ENCODE measurements at places on chromosomes 11 and 22. TPM values are rescaled to one million over a fixed set of nuclear protein-coding genes. Genes with fewer than 3 reads are reported as not detected.

- no peaks in the 10 kb centered on the region for H3K4me1 ChIP-seq
- no peak overlapping the region for H3K27ac ChIP-seq
- H3K4me3 ChIP-seq, result no peak overlapping the region
- no peaks in the 10 kb centered on the region for H3K36me3 ChIP-seq
- H3K27me3 ChIP-seq, result peaks cover 4% of the 10 kb centered on the region
These were observed 23.1 kb upstream of the CD82 start for GRCh38 chr11:44542372-44542771.

DNA sequence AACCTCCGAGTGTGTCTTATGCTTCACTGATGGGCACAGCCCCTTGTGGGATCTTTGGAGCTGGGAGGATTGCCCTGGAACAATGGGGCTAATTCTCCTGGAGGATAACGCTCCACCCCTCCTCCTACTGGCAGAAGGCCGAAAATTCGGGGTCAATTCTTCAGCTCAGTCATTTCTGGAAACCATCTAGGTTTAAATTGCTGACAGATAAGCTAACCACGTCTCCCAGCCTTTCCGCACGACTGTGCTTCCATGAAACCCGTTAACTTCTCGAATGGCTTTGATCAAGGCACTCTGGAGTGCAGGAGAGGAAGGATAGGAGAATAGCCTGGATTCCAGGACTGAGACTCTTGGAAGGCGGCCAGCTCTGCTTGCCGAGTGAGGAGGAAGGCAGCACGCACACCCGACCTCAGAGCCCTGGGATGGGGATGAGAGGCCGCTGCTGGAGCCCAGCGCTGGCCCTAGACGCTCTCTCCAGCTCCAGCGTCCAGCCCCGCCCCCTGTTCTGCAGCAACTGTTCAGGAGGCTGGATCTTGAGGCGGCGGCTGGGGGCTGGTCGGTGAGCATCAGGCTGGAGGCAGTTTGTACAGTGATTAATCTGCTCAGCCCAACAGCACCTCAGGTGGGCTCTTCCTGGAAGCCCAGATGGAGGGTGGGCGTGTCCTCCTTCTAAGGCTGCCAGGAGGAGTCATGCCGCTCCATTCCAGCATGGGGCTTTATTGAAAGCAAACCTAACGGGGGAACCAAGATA lies 176.7 kb upstream of the NCAM1 start:
- no peak for DNase-seq
- no peaks in the 10 kb centered on the region for H3K36me3 ChIP-seq
- no peaks in the 10 kb centered on the region for H3K4me1 ChIP-seq
- H3K4me3 ChIP-seq, result no peak overlapping the region

- no peak overlapping the region for H3K27ac ChIP-seq
- H3K4me3 ChIP-seq, result no peak overlapping the region
- H3K4me1 ChIP-seq, result no peaks in the 10 kb centered on the region
These were observed 732 bp upstream of the SORL1 start for GRCh38 chr11:121451178-121451985.

GRCh38 chr11:77776455-77776854 lies 44.1 kb downstream of the RSF1 start:
- H3K27ac ChIP-seq, result no peak overlapping the region
- H3K4me3 ChIP-seq, result no peak overlapping the region
- peaks cover 6% of the 10 kb centered on the region for H3K4me1 ChIP-seq
- no peaks in the 10 kb centered on the region for H3K36me3 ChIP-seq
- peak; percentile 49 for DNase-seq

GRCh38 chr11:75241036-75241905 lies 697 bp downstream of the TPBGL start:
- H3K27ac ChIP-seq, result no peak overlapping the region
- peak overlapping the region; percentile 31 for H3K4me3 ChIP-seq
- H3K4me1 ChIP-seq, result peaks cover 7% of the 10 kb centered on the region
- DNase-seq, result peak; percentile 85
- H3K27me3 ChIP-seq, result peaks cover 50% of the 10 kb centered on the region
- H3K36me3 ChIP-seq, result no peaks in the 10 kb centered on the region

Gene MMP10
- total RNA-seq, result 15.0 TPM

GRCh38 chr11:85170184-85170583 lies 457.0 kb downstream of the DLG2 start:
- DNase-seq, result no peak
- H3K27me3 ChIP-seq, result no peaks in the 10 kb centered on the region
- no peak overlapping the region for H3K27ac ChIP-seq

DNA sequence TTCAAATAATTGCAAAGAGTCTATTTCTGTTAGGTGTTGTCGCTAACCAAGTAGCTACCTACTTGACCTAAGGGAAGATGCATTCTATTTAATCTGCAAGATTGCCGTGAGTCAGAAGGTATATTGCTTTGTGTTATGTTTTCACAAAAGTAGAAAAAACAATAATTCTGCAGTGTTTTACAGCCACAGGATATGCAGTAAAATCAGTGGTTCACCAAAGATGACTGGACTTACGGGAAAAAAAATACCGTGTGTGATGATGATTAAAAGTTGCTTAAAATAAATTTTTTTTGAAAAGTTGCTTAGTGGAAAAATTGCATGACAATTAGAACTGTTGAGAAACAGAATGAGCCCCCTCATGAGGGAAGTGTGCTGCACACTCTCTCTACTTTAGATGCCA lies 209.1 kb downstream of the DDX10 start:
- H3K4me3 ChIP-seq, result no peak overlapping the region
- H3K4me1 ChIP-seq, result peaks cover 61% of the 10 kb centered on the region
- H3K36me3 ChIP-seq, result no peaks in the 10 kb centered on the region

GRCh38 chr11:113163291-113164030 lies 150.9 kb upstream of the TTC12 start:
- H3K27ac ChIP-seq, result no peak overlapping the region
- H3K4me3 ChIP-seq, result no peak overlapping the region
- no peaks in the 10 kb centered on the region for H3K36me3 ChIP-seq
- no peak for DNase-seq
- H3K27me3 ChIP-seq, result no peaks in the 10 kb centered on the region

DNA sequence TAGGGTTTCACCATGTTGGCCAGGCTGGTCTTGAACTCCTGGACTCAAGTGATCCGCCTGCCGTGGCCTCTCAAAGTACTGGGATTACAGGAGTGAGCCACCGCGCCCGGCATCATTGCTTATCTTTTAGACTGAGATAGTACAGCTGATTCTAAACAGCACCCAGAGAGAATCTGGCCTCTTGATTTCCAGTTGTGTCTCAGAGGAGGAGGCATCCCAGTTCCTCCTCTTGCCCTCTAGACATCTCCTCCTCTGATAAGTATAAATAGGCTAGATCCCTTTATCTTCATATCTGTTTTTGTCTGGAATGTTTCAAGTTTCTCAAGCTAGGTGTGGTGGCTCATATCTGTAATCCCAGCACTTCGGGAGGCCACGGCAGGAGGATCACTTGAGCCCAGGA lies 7.0 kb downstream of the MARK2 start:
- H3K27ac ChIP-seq, result no peak overlapping the region
- no peaks in the 10 kb centered on the region for H3K27me3 ChIP-seq
- H3K4me1 ChIP-seq, result peaks cover 8% of the 10 kb centered on the region
- H3K4me3 ChIP-seq, result no peak overlapping the region
- DNase-seq, result no peak
- no peaks in the 10 kb centered on the region for H3K36me3 ChIP-seq

GRCh38 chr11:87331273-87331672 lies 293.5 kb downstream of the TMEM135 start:
- no peaks in the 10 kb centered on the region for H3K27me3 ChIP-seq
- no peaks in the 10 kb centered on the region for H3K4me1 ChIP-seq
- no peak overlapping the region for H3K27ac ChIP-seq
- DNase-seq, result no peak
- H3K4me3 ChIP-seq, result no peak overlapping the region
- no peaks in the 10 kb centered on the region for H3K36me3 ChIP-seq

DNA sequence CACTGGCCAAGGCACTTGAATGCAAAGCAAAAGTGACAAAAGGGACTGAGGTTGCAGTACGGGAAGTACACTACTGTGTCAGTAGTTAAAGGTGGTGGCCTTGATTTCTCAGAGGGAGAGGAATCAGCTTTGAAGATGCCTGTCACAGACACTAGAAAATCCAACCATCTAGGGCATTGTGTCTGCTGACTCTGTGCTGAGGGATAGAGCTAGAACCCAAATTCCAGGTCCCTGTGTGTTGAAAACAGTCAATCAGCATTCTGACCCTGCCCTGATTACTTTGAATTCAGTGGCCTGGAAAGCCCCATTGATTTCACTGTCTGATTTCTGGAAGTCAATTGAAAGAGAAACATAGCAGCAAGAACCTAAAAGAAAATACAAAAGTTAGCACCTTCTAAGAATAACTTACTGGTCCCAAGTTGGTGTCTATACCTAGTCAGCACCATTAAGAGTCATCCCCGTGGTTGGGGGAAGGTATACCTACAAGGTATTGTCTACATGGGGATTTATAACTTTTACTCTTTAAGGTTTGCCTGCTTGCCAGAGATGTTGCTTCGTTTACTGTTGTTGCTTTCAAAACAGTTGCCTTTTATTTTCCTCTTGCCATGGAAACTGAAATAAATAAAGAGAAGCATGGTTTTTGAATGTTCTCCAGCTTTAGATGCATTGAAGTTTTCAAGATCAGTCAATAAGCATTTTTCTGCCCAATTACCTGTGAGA lies 97.3 kb downstream of the PDHX start:
- no peak overlapping the region for H3K4me3 ChIP-seq
- no peaks in the 10 kb centered on the region for H3K4me1 ChIP-seq
- H3K27ac ChIP-seq, result no peak overlapping the region

DNA sequence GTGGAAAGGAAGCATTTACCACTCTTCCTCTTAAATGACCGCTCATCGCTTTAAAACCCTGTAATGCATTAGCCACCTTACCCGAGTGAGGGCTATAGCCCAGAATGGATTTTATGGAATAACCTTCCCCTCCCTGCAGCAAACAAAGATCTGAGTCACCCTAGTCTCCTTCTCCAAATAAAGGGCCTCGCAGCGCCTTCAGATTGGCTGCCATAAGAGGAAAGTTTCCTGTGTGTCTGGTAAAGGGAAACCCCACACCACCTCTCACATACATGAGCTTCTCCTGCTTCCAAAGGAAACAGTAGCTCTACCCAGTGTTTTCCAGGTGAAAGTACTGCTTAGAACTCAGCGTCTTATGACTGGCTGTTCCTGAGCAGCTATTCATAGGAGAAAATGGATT lies 47.8 kb downstream of the PPP2R1B start:
- peak overlapping the region; percentile 35 for H3K27ac ChIP-seq
- H3K36me3 ChIP-seq, result no peaks in the 10 kb centered on the region
- no peak overlapping the region for H3K4me3 ChIP-seq
- H3K4me1 ChIP-seq, result peaks cover 6% of the 10 kb centered on the region

Gene SBF2
- 42.4 TPM for total RNA-seq

DNA sequence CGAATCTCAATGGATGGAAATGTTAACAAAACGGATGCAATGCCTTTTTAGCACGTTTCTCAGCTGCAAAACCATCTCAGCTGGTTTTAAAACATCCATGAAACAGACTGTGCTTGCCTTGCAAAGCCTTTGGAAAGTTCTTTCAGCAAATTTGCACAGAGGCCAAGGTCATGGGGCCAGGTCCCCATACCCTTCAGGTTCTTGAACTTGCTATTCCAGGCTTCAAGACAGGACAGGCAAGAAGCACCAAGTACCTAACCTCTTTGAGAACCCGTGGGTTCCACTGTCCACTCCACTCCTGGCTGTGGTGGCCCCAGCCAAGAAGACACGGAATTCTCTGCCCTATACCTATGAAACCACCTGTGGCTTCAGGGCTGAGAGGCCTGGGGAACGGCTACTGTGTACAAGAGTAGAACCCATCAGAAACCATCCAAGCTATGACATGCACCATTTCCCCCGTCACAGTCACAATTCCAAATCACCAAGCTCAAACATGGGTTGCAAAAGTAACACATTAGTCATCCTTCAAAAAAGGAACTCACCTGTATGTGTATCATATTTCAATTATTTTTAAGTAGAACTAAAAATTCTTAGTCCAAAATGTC lies 17.0 kb downstream of the TNKS1BP1 start:
- peaks cover 18% of the 10 kb centered on the region for H3K4me1 ChIP-seq
- no peak overlapping the region for H3K4me3 ChIP-seq
- no peak for DNase-seq
- no peaks in the 10 kb centered on the region for H3K27me3 ChIP-seq
- peaks cover 7% of the 10 kb centered on the region for H3K36me3 ChIP-seq

DNA sequence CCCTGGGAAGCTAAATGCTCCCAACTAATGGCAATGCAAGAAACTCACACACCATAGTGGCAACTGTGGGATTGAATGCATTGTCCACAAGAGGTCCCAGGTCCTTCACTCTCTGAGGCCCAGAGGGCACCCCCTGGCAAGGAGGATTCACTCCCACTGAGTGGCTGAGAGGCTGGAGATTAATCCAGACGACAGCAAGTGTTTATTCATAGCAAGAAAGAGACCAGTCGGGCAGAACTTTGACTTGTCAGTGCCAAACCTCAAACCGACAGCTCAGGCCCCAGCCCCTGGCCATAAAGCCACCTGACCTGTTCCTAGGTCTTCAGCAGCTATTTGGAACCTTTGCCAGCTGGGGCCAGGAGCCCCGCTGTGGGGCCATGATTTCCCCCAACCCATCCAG lies 54.5 kb upstream of the MPEG1 start:
- H3K4me3 ChIP-seq, result no peak overlapping the region
- no peaks in the 10 kb centered on the region for H3K36me3 ChIP-seq
- no peak for DNase-seq
- H3K27ac ChIP-seq, result no peak overlapping the region
- no peaks in the 10 kb centered on the region for H3K4me1 ChIP-seq

DNA sequence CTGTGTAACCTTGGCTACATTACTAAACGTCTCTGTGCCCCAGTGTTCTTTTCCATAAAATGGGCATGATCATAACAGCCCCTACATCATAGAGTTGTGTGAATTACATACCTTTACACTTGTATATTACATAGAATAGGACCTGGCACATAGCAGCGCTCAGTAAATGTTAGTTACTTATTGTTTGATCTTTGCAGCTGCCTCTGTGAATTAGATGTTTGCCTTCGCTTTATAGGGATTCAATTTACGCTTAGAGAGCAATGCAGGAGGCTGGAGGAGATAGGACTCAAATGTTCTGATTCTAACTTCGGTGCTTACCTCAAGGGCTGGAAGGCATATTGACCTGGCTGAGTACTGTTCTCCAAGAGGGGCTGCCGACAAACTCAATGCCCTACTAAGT lies 10.4 kb upstream of the TIMP3 start:
- no peak overlapping the region for H3K27ac ChIP-seq
- H3K4me1 ChIP-seq, result no peaks in the 10 kb centered on the region
- DNase-seq, result no peak
- no peaks in the 10 kb centered on the region for H3K36me3 ChIP-seq

Gene SYTL2
- total RNA-seq, result 2.4 TPM

DNA sequence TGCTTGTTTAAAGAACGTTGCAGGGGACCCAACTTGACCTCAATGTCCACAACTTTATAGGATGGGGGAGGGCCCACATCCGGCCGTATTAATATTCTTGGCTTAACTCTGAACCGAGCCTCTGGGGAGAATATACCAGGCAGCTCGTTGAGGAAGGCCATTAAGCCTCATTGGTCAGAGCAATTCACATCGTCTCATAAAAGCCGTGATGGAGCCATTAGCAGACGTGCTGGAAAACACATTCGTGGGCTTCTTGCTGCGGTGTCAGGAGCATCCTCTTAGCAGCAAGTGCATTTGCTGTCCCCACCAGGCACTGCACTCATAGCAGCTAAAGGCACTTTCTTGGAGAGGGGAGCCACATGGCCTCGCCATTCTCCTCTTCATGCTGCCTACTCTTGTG lies 14.9 kb downstream of the DSCAML1 start:
- H3K4me3 ChIP-seq, result no peak overlapping the region
- DNase-seq, result no peak
- no peaks in the 10 kb centered on the region for H3K4me1 ChIP-seq
- no peaks in the 10 kb centered on the region for H3K27me3 ChIP-seq
- H3K36me3 ChIP-seq, result no peaks in the 10 kb centered on the region

GRCh38 chr11:117912497-117912896 lies 16.7 kb downstream of the TMPRSS13 start:
- H3K4me3 ChIP-seq, result no peak overlapping the region
- H3K27ac ChIP-seq, result no peak overlapping the region
- no peaks in the 10 kb centered on the region for H3K36me3 ChIP-seq
- H3K4me1 ChIP-seq, result peaks cover 3% of the 10 kb centered on the region
- H3K27me3 ChIP-seq, result no peaks in the 10 kb centered on the region

Gene APOBEC3G
- 5.1 TPM for total RNA-seq

Measured in endothelial cell of umbilical vein (primary cell).